ENCODE measurements at places on chromosomes 5 and 9.
A peak's percentile ranks its signal among the peaks of the same experiment; 100 is the strongest.

DNA sequence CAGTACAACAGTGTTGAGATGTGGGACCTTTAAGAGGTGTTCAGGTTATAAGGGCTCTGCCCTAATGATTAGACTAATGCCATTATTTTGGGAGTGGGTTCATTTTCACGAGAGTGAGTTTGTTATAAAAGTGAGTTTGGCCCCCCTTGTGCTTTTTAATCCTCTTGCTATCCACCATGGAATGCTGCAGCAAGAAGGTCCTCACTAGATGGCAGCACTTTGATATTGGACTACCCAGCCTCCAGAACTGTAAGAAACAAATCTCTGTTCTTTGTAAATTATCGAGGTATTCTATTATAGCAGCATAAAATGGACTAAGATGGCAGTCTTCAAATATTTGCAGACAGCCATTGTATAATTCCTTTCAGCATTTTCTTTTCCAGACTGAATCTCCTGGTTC lies 212.4 kb downstream of the LRRC70 start:
- no peak for ATAC-seq

DNA sequence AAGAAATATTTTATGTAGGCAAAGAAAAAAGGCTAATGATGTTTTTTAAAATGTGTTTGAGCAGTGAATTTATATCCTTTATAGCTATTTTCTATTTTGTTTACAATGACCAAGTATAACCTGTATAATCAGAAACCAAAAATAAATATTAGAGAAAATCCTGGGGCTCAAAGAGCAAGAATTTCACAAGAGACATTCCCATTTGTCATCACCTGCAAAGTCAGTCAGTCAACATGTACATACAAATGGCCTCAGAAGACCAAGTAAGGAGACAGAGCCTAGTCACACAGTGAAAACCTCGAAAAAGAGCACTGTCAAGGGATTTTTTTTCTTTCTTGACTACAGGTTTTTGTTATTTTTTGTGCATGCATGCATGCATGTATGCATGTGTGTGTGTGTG lies 231.4 kb downstream of the GLIS3 start:
- no peak for ATAC-seq

- ATAC-seq: no peak
These were observed 34.8 kb downstream of the LSM11 start for GRCh38 chr5:157778121-157778805.

GRCh38 chr9:13975611-13976290 lies 338.2 kb downstream of the NFIB start:
- no peak for ATAC-seq

DNA sequence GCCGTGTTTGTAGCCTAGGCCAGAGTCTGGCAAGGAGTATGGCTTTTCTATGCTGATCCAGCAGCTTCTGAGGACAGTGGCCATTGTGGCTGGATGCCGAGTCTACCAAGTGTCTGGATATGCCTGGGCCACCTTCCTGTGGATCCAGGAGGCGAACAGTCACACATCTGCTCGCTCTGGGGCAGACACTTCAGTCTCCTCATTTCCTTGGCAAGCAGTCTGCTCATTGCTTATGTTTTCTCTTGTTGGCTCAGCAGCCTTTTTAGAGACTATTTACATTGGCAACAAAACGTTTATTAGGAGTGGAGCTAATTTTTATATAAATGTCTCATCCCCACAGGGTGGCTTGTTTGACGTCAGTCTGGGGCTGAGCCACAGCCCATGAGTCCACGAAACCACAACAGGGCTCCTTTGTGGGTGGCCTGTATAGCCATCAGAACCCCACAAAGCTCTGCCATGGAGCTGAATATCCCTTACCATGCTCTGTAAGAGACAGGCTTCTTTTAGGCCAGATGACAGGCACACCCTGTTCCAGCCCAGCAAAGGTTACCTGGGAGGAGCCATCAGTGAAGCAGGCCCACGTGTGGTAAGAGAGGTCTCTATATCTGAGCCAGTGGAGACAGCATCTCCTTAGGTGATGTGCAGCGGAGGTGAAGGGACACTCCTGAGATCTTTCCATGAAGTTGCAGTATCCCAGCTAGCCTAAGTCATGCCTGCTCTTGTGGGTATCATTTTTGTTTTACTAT lies 221.7 kb downstream of the DIRAS2 start:
- ATAC-seq: no peak

DNA sequence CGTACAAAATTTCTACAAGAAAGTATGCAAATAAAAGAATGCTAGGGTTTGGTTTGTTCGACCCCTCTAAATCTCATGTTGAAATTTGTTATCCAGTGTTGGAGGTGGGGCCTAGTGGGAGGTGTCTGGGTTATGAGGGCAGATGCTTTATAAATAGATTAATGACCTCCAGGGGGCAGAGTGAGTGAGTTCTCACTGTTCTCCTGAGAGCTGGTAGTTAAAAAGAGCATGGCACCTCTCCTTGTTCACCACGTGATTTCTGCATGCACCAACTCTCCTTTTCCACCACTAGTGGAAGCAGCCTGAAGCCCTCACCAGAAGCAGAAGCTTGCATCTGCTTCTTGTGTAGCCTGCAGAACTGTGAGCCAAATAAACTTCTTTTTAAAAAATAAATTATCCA lies 50.4 kb upstream of the FAM170A start:
- ATAC-seq: peak; percentile 72

- ATAC-seq: no peak
These were observed 230.6 kb downstream of the GNA14 start for GRCh38 chr9:77417566-77417965.

GRCh38 chr5:4847766-4848165 lies 292.4 kb upstream of the ADAMTS16 start:
- no peak for ATAC-seq

DNA sequence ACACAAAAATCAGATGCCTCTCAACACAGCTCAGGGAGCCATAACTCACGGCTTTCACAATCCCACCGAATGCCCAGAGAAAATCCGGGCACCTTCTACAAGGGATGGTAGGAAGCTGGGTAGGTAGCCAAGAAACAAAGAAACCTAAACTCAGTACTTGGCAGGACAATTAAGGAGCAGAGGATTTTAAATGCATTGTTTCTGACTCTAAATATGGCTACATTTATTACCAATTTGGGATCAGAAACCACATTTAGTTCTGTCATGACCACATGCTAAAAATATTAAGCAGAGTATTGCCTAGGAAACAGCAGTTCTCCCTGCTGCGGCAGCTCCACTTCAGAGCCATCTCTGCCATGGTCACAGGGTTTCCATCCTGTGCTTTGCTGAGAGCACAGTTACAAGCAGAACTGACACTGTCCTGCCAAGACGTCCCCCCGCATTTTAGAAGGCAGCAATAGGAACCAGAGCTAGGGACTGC lies 57.5 kb downstream of the SIL1 start:
- peak; percentile 45 for ATAC-seq

- ATAC-seq: no peak
These were observed 58.3 kb upstream of the MAP3K1 start for GRCh38 chr5:56757077-56757476.

DNA sequence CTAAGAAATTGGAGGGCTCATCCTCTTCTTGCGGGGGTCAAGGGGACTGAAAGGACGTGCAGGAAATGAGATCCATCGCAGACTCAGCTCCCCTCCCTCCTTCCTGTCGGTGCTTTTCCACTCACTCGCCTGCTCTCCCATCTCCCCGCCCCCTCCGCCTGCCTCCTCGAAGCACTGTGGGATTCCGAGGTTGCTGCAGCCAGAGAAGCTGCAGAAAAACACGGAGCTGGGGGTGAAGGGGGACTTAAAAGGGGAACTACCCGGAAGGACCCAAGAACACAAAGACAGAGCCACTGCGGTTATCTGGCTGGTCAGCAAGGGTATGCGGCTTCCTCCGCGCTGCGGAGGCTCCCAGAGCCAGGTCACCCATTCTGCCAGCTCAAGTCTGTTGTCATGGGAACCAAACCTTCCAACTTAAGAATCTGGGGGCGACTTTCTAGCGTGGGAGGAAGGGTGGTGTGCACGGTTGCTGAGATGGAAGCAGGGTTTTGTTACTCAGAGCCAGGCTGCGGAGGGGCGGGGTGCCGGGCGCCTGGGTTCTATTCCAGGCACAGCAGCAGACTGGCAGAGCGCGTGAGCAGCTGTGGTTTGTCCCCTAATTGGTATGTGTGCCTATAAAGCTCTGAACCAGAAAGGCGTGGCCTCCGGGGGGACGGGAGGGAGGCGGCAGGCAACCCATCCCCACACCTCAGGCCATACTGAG lies 24.9 kb downstream of the PCDHGC5 start:
- peak; percentile 72 for ATAC-seq

GRCh38 chr9:90204128-90204831 lies 438.3 kb downstream of the DIRAS2 start:
- ATAC-seq: peak; percentile 87

GRCh38 chr9:121889990-121890563 lies 203.0 kb downstream of the TTLL11 start:
- no peak for ATAC-seq

DNA sequence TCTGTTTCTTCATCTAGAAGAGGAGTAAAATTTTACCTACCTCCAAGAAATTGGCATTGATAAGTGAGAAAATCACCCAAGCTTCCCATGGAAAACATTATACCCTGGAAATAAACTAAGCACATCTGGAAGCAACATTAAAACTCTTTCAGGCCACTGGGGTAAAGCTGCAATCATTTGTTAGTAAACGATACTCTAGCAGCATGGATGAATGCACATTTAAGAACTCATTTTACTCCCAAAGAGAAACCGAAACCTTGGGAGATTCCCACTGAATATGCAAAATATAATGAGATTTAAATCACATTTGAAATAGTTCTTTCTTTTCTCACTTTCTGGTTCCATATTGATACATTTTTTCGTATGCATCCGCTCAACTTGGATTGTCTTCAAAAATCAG lies 467.5 kb downstream of the EFNA5 start:
- no peak for ATAC-seq

DNA sequence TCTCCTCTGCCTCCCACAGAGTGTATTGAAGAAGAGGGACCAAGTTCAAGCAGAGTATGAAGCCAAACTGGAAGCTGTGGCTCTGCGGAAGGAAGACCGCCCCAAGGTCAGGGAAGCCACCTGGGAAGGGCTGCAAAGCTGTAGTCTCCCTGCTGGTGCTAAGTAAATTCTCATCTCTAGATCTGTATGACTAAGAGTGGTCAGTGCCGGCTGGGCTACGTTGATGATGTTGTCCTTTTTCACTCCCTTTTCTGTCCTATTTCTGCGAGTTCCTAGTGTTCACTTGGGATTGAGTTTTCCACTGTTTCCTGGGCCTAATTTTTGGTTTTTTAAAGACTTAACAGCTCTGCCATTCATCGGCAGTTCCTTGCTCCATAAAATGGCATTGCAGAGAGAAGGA lies 39.8 kb downstream of the SLC46A2 start:
- no peak for ATAC-seq

GRCh38 chr9:132862533-132862932 lies 15.6 kb downstream of the AK8 start:
- ATAC-seq: no peak

GRCh38 chr5:88675168-88675707 lies 207.7 kb downstream of the MEF2C start:
- ATAC-seq: no peak

- no peak for ATAC-seq
These were observed 106.2 kb upstream of the SLC24A2 start for GRCh38 chr9:19895006-19895405.

- ATAC-seq: no peak
These were observed 141.1 kb upstream of the DAP start for GRCh38 chr5:10902145-10902544.

GRCh38 chr5:158718738-158719505 lies 380.8 kb downstream of the EBF1 start:
- ATAC-seq: no peak

DNA sequence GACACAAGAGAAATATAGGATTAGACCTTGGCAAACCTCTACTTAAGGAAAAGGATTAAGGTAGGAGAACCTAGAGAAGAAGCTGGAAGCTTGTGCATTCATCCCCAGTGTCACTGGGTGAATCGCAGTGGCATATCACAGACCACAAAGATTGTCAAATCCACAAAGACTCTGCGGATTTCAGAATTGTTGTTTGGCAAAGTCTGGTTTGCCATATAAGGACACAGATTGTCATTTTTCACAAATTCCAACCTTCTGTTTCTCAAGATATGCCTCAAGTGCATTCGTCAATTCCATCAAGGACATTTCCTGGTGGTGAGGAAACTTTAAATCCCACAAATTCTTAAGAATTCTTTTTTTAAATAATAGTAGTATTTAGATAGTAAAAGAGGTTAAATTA lies 395.1 kb upstream of the PAPPA start:
- ATAC-seq: no peak

DNA sequence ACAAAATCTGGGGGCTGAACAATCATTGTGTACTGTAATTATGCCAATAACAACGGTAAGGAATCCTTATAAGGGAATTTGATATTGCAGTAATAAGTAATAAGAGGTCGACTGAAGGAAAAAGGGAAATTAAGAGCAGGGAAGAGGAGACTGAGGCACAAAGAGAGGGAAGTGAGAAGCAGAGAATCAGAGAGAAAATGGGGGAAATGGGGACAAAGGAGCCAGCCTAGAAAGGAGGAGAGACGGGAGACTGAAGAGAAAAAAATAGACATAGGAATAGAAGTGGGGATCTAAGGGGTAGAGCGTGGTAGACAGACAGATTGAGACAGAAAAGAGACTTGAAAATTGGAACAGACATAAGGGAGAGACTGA lies 518 bp upstream of the ZNF300 start:
- ATAC-seq: no peak

GRCh38 chr9:33919276-33919897 lies 102.4 kb downstream of the UBE2R2 start:
- no peak for ATAC-seq

DNA sequence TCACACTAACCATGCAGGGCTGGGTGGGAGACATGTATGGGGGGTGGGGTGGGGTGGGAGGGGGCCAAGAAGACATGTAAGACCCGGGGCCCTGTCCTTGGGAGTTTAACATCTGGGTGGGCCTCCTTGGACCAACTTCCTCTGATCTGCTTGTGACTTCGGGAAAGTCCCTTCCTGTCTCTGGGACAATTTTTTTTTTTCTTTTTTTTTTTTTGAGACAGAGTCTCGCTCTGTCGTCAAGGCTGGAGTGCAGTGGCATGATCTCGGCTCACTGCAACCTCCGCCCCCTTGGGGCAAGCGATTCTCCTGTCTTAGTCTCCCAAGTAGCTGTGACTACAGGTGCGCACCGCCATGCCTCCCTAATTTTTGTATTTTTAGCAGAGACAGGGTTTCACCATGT lies 23.8 kb upstream of the IER5L start:
- ATAC-seq: no peak

GRCh38 chr9:101514071-101514470 lies 19.6 kb upstream of the RNF20 start:
- ATAC-seq: no peak

DNA sequence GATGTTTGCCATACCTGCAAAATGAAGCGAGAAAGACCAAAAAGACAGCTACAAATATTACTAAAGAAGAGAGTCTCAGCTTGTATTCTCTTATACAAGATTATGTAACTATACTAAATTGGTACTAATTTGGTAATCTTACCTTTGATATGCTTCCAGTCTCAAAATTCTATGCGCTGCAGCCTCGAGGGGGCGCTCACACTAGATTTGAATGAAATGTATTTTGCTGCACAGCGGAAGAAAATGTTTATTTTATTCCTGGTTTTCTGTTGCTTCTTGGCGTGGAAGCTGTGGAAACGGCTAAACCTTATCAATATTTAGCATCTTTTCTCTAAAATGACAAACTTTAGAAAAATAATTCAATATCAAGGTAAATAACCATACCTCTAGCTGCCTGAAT lies 267.0 kb upstream of the NUDT12 start:
- ATAC-seq: no peak

All from stimulated activated memory B cell treated with anti-CD40 and anti-IgM and Interleukin-4, amounts not matched to agents 10 μg/mL and 1 μg/mL and 100 μg/mL, for 72 hours (primary cell).